ENCODE measurements at places on chromosomes 6 and 20.

DNA sequence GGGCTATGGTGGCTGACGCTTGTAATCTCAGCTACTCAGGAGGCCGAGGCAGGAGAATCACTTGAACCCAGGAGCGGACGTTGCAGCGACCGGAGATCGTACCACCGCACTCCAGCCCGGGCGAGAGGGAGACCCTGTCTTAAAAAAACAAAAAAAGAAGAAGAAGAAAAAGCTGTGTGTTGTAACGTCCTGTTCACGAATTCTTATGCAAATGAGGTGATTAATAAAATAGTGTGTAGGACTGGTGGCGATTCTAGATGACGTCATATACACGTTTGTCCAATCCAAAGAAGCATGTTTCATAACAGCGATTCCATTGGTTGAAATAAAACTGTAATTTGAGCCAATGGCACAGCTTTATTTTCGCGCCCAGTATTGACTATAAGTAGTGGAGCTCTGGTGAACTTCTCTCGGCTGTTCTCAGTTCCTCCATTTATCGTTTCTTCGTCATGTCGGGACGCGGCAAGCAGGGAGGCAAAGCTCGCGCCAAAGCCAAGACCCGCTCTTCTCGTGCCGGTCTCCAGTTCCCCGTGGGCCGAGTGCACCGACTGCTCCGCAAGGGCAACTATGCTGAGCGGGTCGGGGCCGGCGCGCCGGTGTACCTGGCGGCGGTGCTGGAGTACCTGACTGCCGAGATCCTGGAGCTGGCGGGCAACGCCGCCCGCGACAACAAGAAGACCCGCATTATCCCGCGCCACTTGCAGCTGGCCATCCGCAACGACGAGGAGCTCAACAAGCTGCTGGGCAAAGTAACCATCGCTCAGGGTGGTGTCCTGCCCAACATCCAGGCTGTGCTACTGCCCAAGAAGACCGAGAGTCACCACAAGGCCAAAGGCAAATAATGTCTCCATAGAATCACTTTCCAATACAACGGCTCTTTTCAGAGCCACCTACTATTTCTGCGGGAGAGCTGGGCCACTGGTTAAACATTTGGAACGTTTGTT is 47.0 kb downstream of the OR2B2 start:
- DNase-seq: peak; percentile 89

GRCh38 chr6:50128420-50129005 is 78.8 kb upstream of the DEFB112 start:
- no peak for DNase-seq

GRCh38 chr6:42436825-42437224 is 14.9 kb downstream of the TRERF1 start:
- DNase-seq: no peak

DNA sequence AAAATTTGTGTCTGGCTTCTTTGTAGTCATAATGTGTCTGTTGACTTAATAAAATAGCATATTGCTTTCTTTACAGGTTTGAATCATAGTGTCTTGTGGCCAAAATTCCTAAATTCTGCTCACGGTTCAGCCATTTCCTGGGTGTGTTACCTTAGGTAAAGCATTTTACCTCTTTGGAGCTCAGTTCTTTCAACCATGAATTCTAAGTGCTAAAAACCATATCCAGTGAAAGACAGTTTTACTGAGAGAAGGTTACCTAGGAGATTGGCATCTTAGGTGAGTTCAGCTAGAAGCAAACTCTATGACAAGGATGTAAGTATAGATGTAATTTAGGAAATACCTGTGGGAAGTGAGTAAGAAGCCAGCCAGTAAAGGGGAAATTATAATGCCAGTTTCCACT is 20.7 kb downstream of the CRYBG1 start:
- DNase-seq: no peak

GRCh38 chr20:59314997-59315396 is 14.6 kb downstream of the EDN3 start:
- no peak for DNase-seq

DNA sequence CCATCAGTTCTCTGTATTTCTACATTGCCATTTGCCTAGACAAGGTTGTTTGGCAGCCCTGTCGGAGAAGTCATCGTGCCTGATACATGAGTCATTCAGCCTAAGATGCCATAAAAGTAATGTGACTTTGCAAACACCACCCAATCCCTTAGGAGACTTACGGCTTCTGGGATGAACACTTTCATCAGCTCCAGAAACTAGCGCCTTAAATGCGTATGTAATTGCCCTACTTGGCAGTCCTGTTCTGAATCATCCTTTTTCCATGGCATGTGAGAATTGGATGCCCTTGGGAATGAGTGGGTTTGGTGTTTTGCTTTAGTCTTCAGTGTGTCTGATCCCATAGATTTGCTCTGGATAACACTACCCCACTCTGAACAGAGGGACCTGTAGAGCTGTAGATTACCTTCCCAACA is 158.5 kb downstream of the SASH1 start:
- DNase-seq: peak; percentile 99

- DNase-seq: no peak
Measured at GRCh38 chr20:17273717-17274116, 46.9 kb downstream of the PCSK2 start.

DNA sequence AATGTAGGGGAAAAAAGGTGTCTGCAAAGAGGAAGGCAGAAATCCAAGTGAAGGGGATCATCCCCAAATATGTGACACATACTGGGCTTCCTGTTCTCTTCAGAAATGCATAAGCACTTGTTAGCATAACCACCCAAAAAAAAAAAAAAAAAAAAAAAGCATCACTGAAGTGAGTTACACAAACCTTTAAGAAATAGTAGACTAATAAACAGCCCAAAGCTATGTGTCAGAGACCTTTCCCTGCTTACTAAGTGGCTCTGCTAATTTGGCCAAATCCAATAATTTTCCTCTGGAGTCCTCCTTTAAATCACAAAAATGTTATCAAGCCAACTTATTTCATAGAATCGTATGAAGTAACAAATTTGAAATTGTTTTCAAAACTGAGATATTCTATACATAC is 7.5 kb upstream of the DST start:
- DNase-seq: no peak

DNA sequence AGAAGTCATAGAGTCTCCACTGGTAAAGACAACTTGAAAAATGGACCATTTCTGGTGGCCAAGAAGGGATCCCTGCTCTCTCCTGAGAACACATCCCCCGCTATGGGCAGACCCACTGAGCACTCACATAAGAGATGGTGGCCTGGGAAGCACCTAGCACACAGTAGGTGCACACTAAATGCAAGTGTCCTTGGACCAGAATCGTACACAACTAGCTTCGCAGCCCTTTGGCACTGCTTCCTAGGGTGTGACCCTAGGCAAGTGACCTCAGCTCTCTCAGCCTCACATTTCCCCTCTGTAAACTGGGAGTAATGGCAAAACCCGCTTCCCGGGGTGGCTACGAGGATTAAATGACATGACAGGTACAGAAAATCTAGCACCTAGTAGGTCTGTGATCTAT is 35.1 kb downstream of the KCNB1 start:
- no peak for DNase-seq

- no peak for DNase-seq
Measured at GRCh38 chr6:140345935-140346334, 971.5 kb upstream of the CITED2 start.

Measured in AG04449 (cell line).